Cortex of kidney (tissue), 1 donor: ENCODE measurements at places on chromosomes 7 and 10.

GRCh38 chr10:76329891-76330575 is 898.6 kb downstream of the LRMDA start:
- DNase-seq, result no peak

DNA sequence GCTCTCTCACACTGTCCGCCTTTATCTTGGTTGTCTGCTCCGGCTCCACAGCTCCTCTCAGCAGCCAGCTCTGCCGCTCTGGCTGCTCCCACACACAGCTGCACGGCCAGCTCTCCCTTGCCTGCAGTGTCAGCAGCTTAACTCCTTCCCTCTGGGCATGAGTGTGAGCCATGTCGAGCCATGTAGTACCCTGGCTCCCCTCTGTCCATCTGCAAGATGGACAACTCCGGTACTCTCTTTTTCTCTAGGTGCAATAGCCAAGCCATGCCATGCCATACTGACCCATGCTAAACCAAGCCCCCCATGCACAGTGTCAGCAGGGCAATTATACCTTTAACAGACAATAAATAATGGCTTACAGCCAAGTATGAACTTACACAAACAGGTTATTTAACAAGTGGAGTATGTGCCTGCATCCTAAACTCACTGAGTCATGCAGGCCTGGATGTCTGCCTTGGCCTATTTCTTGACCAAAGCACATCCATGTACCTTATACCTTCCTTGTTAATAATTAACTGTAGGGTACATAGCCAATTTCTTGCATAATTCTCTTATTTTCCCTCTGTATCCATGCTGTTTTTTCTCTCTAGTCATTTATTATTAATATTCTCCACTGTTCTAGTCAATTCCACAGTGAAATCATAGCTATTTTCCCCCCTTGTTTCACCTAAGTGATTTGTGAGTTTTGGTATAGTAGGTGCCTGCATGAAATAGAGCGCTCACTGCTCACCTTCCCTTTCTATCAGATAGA is 170.9 kb downstream of the CDK14 start:
- DNase-seq, result no peak

GRCh38 chr7:93212881-93213280 is 13.4 kb downstream of the HEPACAM2 start:
- no peak for DNase-seq

DNA sequence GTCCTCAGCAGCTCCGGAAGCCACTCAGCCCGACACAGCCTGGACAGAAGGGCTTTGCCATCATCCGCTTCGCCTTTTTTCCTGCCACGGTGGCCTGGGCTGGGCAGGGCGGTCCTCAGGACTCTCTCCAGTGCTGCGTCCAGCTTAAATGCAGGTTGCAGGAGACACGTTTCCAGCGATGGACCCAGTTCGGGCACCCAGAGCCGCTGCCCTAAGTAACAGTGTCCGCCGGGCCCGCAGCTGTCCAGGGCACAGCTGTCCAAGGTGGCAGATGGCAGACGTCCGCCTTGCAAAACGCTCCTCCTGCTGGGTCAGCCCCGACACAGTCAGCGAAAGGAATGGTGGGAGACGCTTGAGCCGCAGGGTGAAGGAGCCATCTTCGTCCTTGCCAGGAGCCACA is 37.0 kb upstream of the FOXL3 start:
- no peak for DNase-seq

- DNase-seq, result no peak
These were observed 65.6 kb downstream of the PTEN start for GRCh38 chr10:87928996-87929395.

GRCh38 chr7:134836447-134836846 is 57.0 kb downstream of the CALD1 start:
- DNase-seq, result no peak

DNA sequence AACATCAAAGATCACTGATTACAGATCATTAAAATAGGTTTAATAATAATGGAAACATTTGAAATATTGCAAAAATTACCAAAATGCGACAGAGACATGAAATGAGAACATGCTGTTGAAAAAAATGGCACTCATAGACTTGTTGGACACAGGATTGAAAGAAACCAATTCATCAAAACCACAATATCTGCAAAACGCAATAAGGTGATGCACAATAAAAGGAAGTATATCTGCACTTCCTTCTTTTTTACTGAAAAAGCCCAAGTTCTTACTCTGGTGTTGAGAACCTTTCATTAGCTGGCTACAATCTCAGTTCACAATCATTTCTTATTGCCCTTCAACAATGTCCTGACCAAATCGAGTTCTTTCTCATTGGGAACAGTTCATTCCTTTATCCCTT is 28.7 kb downstream of the TMEM106B start:
- no peak for DNase-seq

- DNase-seq, result no peak
These were observed 143.7 kb downstream of the FZD1 start for GRCh38 chr7:91407942-91408341.
